Spinal cord (tissue), 10 donors: ENCODE measurements at places on chromosomes 11 and 22. TPM values are rescaled to one million over a fixed set of nuclear protein-coding genes. Genes with fewer than 3 reads are reported as not detected.

The SLC43A3 gene
- total RNA-seq: 13.3 TPM

The ST14 gene
- 0.89 TPM for total RNA-seq

The OR8A1 gene
- total RNA-seq: not detected

The BRSK2 gene
- total RNA-seq: 14.1 TPM

The CATSPER1 gene
- not detected for total RNA-seq

The DGAT2 gene
- total RNA-seq: 5.8 TPM

The MPPED1 gene
- total RNA-seq: 14.3 TPM

The CACNA1I gene
- 1.2 TPM for total RNA-seq

The FEN1 gene
- total RNA-seq: 32.0 TPM
